ENCODE measurements at places on chromosomes 5 and 9. TPM values are rescaled to one million over a fixed set of nuclear protein-coding genes. Genes with fewer than 3 reads are reported as not detected.

DNA sequence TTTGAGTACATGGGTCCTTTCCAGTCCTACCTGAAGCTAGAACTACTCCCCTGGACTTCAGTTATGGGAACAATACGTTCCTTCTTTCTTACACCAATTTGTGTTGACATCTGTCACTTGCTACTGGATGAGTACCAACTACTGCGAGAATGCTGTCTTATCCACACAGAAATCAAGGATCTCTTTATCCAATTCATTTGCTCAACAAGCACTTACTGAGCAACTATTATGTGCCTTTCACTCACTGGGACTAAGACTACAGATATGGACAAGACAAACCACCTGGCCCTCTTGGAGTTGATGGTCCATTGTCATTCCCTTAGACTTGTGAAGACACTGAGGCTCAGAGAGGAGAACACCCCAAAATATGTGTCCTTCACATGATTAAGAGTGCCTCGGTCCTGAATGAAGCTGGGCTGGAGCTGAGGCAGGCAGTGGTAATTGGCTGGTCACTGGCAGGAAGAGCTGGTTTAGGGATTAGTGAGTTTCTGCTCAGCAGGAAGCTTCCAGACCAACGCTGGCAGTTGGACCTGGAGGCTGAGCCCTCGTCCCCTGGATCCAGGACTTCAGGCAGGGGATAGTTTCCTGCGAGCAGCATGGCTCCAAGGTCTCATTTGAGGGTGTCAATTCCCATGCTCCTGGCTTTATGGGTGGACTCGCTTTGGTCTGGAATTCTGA, 8.4 kb upstream of the ARSI start:
- no peak for DNase-seq

DNA sequence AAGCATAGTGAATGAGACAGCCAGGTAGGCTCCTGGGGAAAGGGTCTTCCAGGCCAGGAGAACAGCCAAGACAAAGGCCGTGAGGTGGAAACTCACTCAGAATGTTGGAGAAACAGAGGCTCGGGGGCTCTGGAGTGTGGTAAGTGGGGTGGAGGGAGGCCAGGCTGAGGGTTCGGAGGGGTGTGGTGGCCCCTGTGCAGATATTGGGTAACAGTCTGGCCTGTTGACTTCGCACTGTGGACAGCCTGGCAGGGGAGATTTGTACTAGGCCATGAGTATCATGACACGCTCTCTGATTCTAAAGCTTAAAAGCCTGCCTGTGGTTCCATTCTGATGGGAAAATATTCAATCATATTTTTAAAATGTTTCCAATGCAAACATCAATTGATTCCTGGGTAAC, 239.3 kb downstream of the GADD45G start:
- DNase-seq = no peak

The ENG gene
- 94.3 TPM for total RNA-seq

GRCh38 chr5:180612683-180613082, 21.4 kb upstream of the SCGB3A1 start:
- no peak for DNase-seq

The HAPLN1 gene
- 0.58 TPM for total RNA-seq

DNA sequence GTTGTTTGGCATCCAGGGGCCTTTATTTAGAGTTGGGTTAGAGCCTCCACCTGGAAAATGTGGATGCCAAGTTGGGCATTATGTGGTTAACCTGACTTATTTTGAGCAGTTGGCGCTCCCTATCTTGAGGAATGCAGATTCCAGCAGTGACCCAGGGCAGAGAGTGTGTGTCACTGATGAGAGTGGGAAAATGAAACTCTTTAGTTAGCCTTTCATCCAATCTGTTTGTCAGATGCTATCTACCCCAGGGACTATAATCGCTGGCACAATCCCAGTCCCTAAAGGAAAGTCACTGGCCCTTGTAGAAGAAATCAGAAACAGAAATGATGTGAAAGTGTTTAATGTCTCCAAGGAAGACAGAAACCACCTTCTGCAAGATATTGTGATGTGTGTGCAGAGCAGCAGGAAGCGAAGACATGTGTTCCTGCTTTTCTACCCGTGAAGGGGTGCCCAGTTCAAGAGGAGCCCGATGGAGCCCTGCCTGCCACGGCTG, 10.2 kb upstream of the STING1 start:
- no peak for DNase-seq

GRCh38 chr5:73417303-73418034, 31.1 kb downstream of the FOXD1 start:
- DNase-seq = no peak

The RPL7A gene
- total RNA-seq = 1,477 TPM

DNA sequence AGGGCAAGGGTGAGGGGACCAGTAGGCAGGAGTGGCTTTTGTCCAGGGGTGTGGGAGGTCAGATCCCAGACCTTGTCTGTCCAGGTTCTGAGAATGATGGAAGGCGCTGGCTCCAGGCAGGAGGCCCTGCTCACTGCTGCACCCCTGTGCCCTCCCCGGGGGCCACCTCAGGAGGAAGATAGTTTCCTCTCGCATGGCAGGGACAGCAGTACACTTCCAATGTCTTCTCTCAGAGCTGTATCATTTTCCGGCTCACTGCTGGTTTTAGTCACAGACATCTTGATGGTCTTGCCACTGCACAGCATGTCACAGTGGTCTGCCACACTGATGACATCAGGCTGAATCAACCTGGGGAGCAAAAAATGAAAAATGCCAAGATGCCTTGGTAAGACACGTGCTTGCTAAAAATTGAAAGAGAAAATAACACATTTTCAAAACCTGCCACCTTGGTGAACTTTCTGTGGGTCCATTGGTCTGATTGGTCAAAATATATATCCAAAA, 3.3 kb upstream of the SLC6A3 start:
- DNase-seq = no peak

The DMRT2 gene
- total RNA-seq = not detected

The BRINP1 gene
- 0.46 TPM for total RNA-seq

DNA sequence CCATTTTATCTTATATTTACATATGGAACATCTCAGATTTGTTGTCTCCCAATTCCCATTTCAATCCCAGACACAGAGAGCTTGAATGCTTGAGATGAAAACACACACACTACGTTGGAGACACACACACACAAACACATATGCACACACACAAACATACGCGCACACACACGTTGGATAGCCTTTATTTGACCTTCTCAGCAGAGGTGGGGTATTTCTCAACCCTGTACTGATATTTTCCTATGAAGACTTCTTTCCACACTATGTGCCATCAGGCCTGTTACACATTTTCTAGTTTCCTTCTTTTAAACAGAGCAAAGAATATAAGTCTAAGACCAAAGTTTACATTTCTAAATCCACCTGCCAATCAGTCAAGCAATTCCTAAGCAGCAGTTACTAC, 291.0 kb downstream of the TAF11L14 start:
- DNase-seq = no peak

DNA sequence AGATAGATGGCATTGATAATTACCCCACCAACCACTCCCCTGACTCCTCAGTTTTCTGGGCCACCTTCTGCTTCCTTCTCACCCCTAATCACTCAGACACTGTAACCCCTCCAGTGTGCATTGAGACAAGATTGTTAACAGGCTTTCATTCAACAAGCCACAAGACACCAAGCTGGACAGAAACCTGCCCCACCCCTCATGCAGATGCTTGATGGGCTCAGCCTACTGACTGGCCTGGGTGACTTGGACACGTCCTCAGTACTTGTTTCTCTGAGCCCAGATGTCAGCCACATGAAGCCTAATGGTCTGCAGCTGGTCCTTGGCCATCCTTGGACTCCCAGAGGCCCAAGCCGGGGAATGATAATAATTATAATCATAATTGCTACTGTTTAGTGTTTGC, 71.4 kb upstream of the SMIM23 start:
- DNase-seq = no peak

DNA sequence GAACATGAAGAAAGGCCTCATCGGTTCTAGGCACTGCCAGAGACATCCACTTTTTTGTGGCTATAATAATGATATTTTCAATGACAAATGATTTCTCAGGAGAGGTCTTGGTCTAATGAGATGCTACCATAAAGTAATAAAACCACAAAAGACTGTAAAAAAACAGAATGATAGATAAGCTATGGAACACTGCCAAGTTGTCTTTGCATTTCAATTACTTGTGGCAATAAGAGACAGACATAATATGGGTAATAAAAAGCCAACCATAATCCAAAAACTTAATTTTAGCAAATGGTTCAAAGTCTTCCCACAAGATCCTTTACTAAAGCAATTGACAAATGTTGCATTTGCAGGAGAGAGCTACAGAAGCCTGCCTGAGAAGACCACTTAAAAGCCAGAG, 292.5 kb downstream of the ATPSCKMT start:
- no peak for DNase-seq

GRCh38 chr9:117411547-117411946, 3.3 kb downstream of the ASTN2 start:
- DNase-seq = peak; percentile 42

The DAB2IP gene
- total RNA-seq = 114 TPM

The RNF14 gene
- total RNA-seq = 62.7 TPM

The PCDHB10 gene
- total RNA-seq = 2.5 TPM

GRCh38 chr5:173940269-173940668, 48.7 kb upstream of the C5orf47 start:
- no peak for DNase-seq

The CATSPER3 gene
- total RNA-seq = 1.0 TPM

GRCh38 chr9:569296-569695, 272.2 kb upstream of the DMRT1 start:
- peak; percentile 43 for DNase-seq

DNA sequence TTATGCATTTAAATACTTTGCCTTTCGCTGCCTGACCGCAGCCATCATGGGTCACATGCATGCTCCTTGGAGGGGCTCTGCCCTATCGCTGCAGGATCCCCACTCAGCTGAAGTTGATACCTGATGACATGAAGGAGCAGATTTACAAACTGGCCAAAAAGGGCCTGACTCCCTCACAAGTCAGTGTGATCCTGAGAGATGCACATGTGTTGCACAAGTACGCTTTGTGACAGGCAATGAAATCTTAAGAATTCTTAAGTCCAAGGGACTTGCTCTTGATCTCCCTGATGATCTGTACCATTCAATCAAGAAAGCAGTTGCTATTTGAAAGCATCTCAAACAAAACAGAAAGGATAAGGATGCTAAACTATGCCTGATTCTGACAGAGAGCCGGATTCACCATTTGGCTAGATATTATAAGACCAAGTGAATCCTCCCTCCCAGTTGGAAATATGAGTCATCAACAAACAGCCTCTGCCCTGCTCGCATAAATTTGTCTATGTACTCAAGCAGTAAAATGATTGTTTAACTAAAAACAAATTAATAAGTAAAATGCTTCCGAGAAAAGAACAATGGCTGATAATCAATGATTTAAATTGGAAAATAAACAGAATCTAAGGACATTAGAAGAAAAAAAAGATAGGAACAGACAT, 41.6 kb upstream of the PPP2CA start:
- DNase-seq = no peak

The ANKRD18B gene
- 2.1 TPM for total RNA-seq

The OTULINL gene
- total RNA-seq = 9.9 TPM

DNA sequence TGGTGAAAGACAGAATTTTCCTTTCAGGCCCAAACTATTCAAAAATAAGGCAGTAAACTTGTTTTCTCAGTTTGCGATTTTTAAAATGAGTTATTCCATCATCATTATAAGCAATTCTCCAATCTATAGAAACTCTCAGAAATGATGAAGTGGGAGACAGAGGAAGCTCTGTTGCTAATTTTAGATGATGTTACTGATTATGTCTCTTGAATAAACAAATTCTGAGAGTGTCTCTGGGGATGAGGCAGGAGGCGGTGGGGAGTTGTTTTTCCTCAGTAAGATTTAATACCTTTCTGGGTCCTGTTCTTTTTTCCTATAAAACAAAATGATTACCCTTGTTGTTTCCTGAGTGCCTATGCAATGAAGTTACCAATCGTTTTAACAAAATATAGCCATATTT, 43.9 kb upstream of the TEX48 start:
- no peak for DNase-seq

- DNase-seq = no peak
Measured at GRCh38 chr5:39340506-39340905, 23.8 kb downstream of the C9 start.

- DNase-seq = no peak
Measured at GRCh38 chr9:82332774-82333152, 344.2 kb downstream of the SPATA31D1 start.

- no peak for DNase-seq
Measured at GRCh38 chr5:16644301-16644889, 27.6 kb upstream of the RETREG1 start.

The NR5A1 gene
- total RNA-seq = 0.37 TPM

The ALDH1A1 gene
- 452 TPM for total RNA-seq

DNA sequence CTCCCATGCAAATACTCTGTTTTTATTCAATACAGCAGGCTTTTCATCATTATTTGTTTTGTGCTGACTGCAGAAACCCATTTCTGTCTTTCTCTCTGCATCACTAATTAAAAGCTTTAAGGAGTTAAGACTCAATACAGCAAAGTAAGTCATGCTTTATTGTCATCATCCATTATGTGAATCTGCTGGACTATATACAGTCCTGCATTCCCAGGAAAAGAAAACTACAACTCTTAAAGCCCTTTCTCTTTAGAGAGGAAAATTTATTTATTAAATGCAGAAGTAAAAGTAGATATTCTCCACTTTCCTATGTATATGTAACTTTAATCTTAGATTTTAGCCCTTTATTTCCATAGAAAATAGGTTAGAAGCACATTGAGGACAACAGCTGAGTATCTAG, 706.6 kb upstream of the RGMB start:
- no peak for DNase-seq

All from mucosa of gallbladder (tissue), 1 donor.